LNCaP clone FGC (cell line): ENCODE measurements at places on chromosomes 3 and 15.

DNA sequence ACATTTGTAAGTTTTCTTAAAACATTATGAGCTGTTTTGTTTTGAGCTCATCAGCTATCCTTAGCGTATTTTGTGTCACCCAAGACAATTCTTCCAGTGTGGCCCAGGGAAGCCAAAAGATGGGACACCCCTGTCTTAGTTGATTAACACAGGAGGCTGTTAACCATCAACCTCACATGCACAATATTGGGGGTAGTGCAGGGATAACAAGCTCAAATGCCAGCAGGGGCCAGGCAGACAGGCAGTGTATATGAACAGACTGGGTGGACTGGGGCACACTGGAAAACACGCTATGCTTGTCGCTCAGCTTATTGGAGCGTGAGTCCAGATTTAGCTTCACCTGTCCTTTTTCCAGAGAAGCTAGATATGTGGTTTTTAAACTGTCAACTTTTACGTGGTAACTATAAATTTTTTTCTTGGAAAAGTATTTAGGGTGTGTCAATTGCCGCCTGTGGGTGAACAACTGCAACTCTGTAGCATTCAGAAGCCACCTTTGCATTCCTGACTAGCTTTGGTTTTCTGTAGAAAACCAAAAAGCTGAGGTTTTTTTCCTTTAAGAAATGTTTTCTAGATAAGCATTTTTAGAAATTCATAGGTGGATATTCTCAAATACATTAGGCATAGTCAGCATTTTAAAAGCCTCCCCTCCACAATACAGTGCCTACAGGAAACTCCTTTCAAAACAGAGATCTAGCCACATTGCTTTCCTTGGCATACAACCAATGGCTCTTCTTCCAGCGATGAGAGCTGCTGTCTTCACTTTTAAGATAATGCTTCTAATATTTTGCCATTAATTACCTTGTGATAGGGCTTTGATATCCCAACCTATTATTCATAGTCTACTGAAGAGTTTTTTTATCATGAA, 14.6 kb downstream of the PSMD6 start:
- no peak for DNase-seq

- peak; percentile 63 for DNase-seq
Observed at GRCh38 chr3:15815696-15816095, 17.9 kb upstream of the ANKRD28 start.

DNA sequence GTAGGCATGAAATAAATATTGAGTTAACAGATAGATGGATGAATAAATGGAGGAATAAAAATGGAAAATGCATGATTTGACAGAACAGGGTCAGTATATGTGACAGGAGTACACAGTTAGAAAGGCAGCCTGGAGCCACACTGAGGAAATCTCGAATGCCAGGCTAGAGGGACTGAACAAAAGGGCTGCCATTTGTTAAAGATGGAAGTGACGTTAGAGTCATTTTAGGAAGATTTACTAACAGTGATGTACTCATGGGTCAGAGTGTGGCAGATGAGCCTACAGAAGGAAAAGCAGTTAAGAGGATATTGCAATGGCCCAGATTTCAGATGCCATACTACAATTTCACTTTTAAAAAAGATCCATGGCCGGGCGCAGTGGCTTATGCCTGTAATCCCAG, 7.4 kb upstream of the TMPRSS7 start:
- no peak for DNase-seq

- no peak for DNase-seq
Observed at GRCh38 chr3:20853890-20854289, 667.9 kb upstream of the SGO1 start.

- no peak for DNase-seq
Observed at GRCh38 chr3:23981955-23982354, 36.9 kb downstream of the NR1D2 start.
